ENCODE measurements at places on chromosomes 13 and 19.

GRCh38 chr13:62115831-62116230, 700.2 kb upstream of the PCDH20 start:
- no peak for DNase-seq

DNA sequence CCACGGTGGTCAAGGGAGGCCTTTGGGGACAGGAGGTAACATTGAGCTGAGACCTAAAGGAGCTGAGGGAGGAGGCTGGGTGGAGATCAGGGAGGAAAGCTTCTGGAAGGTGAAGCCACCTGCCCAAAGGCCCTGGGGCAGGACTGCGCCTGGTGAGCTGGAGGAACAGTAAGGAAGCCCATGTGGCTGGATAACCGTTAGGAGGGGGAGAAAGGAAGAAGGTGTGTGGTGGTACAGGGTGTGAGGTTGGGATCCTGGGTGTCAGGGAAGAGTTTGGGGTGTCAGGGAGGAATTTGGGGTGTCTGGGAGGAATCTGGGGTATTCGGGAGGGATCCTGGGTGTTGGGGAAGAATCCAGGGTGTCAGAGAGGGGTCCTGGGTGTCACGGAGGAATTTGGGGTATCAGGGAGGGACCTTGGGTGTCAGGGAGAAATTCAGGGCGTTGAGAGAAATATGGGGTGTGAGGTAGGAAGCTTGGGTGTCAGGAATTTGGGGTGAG, 695 bp downstream of the TICAM1 start:
- no peak for DNase-seq

DNA sequence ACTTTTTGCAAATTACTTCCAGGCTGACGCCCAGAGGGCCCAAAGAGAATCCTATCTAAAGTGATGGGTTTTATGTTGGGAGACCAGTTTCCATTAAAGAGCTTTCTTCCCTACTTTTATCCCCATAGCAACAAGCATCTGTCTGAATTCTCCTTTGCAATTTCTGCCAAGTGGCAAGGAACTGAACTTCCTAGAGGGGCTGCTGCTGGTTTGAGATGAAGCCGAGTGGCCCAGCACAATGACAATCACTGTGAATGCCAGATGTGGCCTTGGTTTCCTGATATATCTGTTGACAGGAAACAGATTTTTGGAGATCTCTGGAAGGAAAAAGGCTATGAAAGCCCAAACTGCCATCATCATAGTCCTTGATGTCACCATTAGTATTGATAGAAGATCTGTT, 198.6 kb downstream of the OXGR1 start:
- no peak for DNase-seq

DNA sequence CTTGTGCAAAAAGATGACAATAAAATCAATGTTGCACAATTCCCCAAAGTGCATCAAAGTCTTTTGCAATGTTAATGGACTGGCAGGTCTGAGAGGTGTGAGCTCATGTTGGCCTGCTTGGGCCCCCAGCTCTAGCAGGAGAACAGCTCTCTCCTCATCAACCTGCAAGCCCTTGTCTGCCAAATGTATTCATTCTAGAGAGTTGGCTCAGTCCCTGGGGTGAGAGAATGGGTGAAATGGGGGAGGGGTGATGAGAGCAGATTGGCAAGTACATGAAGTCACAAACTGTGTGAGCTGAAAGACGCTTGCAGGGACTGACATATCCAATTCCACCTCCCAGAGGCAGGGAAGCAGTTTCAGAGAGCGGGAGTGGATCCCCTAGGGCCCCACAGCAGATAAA, 465.1 kb upstream of the ZNF507 start:
- no peak for DNase-seq

DNA sequence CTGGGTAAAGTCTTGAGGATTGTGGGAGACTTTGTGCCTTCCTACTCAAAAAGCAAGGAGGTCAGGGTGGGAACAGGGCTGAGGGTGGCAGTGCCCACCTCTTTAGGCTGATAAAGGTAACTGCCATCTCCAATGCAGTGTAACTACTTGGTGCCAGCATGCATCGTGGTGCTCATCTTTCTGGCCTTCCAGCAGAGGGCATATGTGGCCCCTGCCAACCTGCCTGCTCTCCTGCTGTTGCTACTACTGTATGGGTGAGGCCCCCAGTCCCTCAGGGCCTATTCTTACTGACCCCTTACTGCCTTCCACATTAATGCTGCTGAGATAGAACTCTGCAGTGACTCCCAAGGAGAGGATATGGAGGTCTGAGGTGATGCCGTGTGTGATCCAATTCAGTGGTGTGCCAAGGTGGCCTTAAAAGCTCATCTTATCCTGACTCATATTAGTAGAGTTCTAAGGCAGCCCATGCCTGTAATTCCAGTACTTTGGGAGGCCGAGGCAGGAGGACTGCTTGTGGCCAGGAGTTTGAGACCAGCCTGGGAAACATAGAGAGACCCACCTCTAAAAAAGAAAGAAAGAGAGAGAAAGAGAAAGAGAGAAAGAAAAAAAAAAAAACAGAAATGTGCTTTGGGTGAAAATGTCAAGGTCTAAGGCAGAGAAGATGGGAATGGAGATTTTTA, 9.7 kb upstream of the ARHGAP45 start:
- DNase-seq: no peak

GRCh38 chr13:68428292-68428691, 1198.2 kb upstream of the PCDH9 start:
- no peak for DNase-seq

- no peak for DNase-seq
Measured at GRCh38 chr19:2912306-2912705, 11.6 kb downstream of the ZNF57 start.
